ENCODE measurements at places on chromosomes 4 and X. TPM values are rescaled to one million over a fixed set of nuclear protein-coding genes. Genes with fewer than 3 reads are reported as not detected.

GRCh38 chrX:49978176-49978575 lies 55.8 kb downstream of the CLCN5 start:
- H3K36me3 ChIP-seq, result no peaks in the 10 kb centered on the region
- no peaks in the 10 kb centered on the region for H3K4me1 ChIP-seq
- no peak for DNase-seq
- H3K27me3 ChIP-seq, result no peaks in the 10 kb centered on the region
- H3K4me3 ChIP-seq, result no peak overlapping the region

DNA sequence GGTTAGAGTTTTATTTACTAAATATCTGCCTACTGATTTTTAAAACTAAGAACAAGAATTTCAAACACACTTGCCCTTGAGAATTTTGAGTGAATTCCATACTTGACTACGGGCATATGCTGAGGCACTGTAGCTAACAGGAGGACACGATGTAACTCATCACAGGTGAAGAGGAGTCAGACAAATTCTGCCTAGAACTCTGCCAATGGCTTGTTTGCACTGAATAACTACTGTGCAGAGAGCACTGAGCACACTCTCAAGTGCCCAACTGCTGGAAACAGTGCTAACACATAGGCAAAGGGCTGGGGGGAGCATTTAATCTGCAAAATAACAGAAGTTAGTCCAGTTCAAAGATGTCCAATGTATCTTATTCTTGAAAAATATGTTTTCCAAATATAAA lies 104.4 kb downstream of the WDFY3 start:
- no peaks in the 10 kb centered on the region for H3K4me1 ChIP-seq
- no peaks in the 10 kb centered on the region for H3K27me3 ChIP-seq
- no peak overlapping the region for H3K27ac ChIP-seq

DNA sequence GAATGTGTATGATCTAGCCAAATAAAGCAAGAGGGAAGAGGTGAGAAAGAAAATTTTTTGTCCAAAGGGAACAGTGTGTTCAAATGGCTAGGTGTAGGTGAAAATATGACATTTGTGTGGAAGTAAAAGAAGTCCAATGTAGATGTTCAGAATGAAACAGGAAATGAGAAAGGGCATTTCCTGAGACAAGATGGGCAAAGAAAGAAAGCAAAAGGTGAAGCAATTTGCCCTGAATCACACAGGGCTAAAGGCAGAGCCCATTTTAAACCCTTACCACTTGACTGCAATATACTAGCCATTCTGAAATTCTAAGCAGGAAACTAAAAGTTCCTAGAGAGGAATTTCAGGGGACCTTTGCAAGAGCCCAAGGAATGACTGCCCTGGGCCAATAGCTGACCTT lies 36.0 kb downstream of the CLOCK start:
- H3K27me3 ChIP-seq, result no peaks in the 10 kb centered on the region
- no peak for DNase-seq
- H3K36me3 ChIP-seq, result peaks cover 13% of the 10 kb centered on the region
- H3K4me1 ChIP-seq, result no peaks in the 10 kb centered on the region
- no peak overlapping the region for H3K27ac ChIP-seq
- no peak overlapping the region for H3K4me3 ChIP-seq

GRCh38 chr4:126458993-126459392 lies 1144.2 kb downstream of the FAT4 start:
- no peak overlapping the region for H3K27ac ChIP-seq
- no peak for DNase-seq
- H3K27me3 ChIP-seq, result no peaks in the 10 kb centered on the region
- H3K4me3 ChIP-seq, result no peak overlapping the region
- no peaks in the 10 kb centered on the region for H3K36me3 ChIP-seq

- H3K27ac ChIP-seq, result no peak overlapping the region
- no peaks in the 10 kb centered on the region for H3K4me1 ChIP-seq
- DNase-seq, result no peak
- H3K27me3 ChIP-seq, result no peaks in the 10 kb centered on the region
These were observed 115.8 kb downstream of the NAA11 start for GRCh38 chr4:79209822-79210635.

- peaks cover 7% of the 10 kb centered on the region for H3K4me1 ChIP-seq
- H3K27ac ChIP-seq, result no peak overlapping the region
- H3K27me3 ChIP-seq, result peaks cover 4% of the 10 kb centered on the region
- no peak overlapping the region for H3K4me3 ChIP-seq
- DNase-seq, result no peak
These were observed 106.9 kb downstream of the SORCS2 start for GRCh38 chr4:7299010-7299907.

- no peaks in the 10 kb centered on the region for H3K36me3 ChIP-seq
- no peaks in the 10 kb centered on the region for H3K27me3 ChIP-seq
- H3K4me1 ChIP-seq, result no peaks in the 10 kb centered on the region
These were observed 26.7 kb downstream of the PHKA1 start for GRCh38 chrX:72687396-72687795.

- DNase-seq, result no peak
- no peak overlapping the region for H3K4me3 ChIP-seq
- H3K4me1 ChIP-seq, result peaks cover 10% of the 10 kb centered on the region
- no peaks in the 10 kb centered on the region for H3K36me3 ChIP-seq
- H3K27ac ChIP-seq, result no peak overlapping the region
These were observed 150.2 kb upstream of the MAMLD1 start for GRCh38 chrX:150212672-150213480.

- H3K4me3 ChIP-seq, result peak overlapping the region; percentile 98
- no peaks in the 10 kb centered on the region for H3K27me3 ChIP-seq
- peak overlapping the region; percentile 92 for H3K27ac ChIP-seq
- no peak for DNase-seq
- H3K4me1 ChIP-seq, result peaks cover 36% of the 10 kb centered on the region
- H3K36me3 ChIP-seq, result peaks cover 3% of the 10 kb centered on the region
These were observed 1.1 kb upstream of the STX18 start for GRCh38 chr4:4542774-4543485.

- H3K36me3 ChIP-seq, result no peaks in the 10 kb centered on the region
- H3K4me3 ChIP-seq, result no peak overlapping the region
- H3K27me3 ChIP-seq, result no peaks in the 10 kb centered on the region
These were observed 76.4 kb upstream of the MYOZ2 start for GRCh38 chr4:119059221-119059620.

DNA sequence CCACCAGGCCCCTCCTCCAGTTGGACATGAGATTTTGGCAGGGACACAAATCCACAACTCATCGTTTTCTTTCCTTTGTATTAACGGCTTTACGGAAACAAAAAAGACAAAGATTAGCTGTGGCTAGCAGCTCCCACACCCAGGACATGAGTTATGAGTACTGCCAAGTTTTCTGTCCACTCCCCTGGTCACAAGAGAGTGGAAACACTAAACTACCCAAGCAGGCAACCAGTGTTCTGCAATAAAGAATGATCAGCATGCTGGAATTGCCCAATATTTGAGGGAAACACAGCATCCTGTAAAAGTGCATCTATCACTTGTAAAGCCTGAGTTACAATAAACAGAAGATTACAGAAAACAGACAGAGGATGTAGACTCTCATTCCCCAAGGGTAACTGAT lies 358.4 kb downstream of the NLGN4X start:
- H3K36me3 ChIP-seq, result no peaks in the 10 kb centered on the region
- H3K27ac ChIP-seq, result no peak overlapping the region
- no peak overlapping the region for H3K4me3 ChIP-seq
- DNase-seq, result no peak

GRCh38 chr4:17385403-17385802 lies 126.5 kb downstream of the QDPR start:
- H3K4me3 ChIP-seq, result no peak overlapping the region
- DNase-seq, result no peak
- H3K27me3 ChIP-seq, result no peaks in the 10 kb centered on the region
- peaks cover 6% of the 10 kb centered on the region for H3K4me1 ChIP-seq

- no peak for DNase-seq
- no peaks in the 10 kb centered on the region for H3K36me3 ChIP-seq
- H3K4me1 ChIP-seq, result no peaks in the 10 kb centered on the region
- no peak overlapping the region for H3K27ac ChIP-seq
These were observed 187.6 kb downstream of the GUCY2F start for GRCh38 chrX:109294097-109294814.

DNA sequence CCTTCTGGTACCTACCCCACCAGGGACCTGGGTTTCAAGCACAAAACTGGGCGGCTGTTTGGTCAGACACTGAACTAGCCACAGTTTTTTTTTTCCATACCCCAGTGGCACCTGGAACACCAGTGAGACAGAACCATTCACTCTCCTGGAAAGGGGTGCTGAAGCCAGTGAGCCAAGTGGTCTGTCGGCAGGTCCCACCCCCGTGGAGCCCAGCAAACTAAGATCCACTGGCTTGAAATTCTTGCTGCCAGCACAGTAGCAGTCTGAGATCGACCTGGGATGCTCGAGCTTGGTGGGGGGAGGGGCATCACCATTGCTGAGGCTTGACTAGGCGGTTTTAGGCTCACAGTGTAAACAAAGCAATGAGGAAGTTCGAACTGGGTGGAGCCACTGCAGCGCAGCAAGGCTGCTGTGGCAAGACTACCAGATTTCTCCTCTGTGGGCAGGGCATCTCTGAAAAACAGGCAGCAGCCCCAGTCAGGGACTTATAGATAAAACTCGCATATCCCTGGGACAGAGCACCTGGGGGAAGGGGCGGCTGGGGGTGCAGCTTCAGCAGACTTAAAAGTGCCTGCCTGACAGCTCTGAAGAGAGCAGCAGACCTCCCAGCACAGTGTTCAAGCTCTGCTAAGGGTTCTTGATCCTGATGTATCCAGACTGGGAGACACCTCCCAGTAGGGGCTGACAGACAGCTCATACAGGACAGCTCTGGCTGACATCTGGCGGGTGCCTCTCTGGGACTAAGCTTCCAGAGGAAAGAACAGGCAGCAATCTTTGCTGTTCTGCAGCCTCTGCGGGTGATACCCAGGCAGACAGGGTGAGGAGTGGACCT lies 223.0 kb downstream of the COX18 start:
- H3K27ac ChIP-seq, result no peak overlapping the region
- H3K4me1 ChIP-seq, result no peaks in the 10 kb centered on the region
- H3K4me3 ChIP-seq, result no peak overlapping the region
- DNase-seq, result no peak
- H3K36me3 ChIP-seq, result no peaks in the 10 kb centered on the region
- H3K27me3 ChIP-seq, result no peaks in the 10 kb centered on the region

DNA sequence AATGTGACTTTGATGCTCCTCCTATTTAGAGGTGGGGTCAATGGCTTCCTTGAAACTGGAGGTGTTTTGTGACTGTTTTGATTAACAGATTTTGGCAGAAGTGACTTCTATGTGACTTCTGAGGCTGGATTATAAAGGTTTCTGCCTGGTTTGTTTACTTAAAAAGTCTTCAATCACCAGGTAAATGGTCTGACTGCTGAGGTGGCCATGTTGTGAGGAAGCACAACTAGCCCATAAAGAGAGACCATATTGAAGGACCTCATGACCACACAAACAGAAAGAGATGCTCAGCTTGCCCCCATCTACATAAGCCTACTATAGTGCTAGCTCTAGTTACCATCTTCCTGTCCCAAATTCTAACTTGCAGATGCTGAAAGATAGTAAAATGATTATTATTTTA lies 14.3 kb upstream of the LSM6 start:
- no peak overlapping the region for H3K27ac ChIP-seq
- H3K27me3 ChIP-seq, result no peaks in the 10 kb centered on the region
- H3K36me3 ChIP-seq, result no peaks in the 10 kb centered on the region
- H3K4me1 ChIP-seq, result no peaks in the 10 kb centered on the region
- H3K4me3 ChIP-seq, result no peak overlapping the region
- no peak for DNase-seq

DNA sequence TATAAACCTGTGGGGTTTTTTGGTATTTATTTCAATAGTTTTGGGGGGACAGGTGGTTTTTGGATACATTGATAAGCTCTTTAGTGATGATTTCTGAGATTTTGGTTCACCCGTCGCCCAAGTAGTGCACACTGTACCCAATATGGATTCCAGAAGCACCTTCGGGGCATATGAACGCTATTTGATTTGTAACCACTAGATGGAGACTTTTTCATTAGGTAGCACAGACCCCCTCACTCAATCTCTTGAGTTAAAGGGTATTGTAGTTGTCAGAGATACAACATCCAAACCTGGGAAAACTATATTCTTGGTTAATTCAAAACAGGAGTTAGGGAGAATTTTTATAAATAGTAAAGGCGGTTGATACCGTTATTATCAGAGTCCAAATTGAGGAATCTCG lies 79.8 kb downstream of the SPANXN3 start:
- H3K4me1 ChIP-seq, result no peaks in the 10 kb centered on the region
- DNase-seq, result no peak
- no peak overlapping the region for H3K27ac ChIP-seq
- no peak overlapping the region for H3K4me3 ChIP-seq
- H3K27me3 ChIP-seq, result no peaks in the 10 kb centered on the region

GRCh38 chr4:26183017-26183416 lies 137.8 kb upstream of the RBPJ start:
- H3K4me3 ChIP-seq, result no peak overlapping the region
- H3K36me3 ChIP-seq, result no peaks in the 10 kb centered on the region
- no peaks in the 10 kb centered on the region for H3K4me1 ChIP-seq
- no peak for DNase-seq
- no peak overlapping the region for H3K27ac ChIP-seq

GPC3 gene
- 50.2 TPM for total RNA-seq

CT45A10 gene
- not detected for total RNA-seq

PCDH7 gene
- total RNA-seq, result 4.7 TPM

CHST7 gene
- total RNA-seq, result 7.4 TPM

RBM46 gene
- not detected for total RNA-seq

MCF2 gene
- total RNA-seq, result not detected

All from lower lobe of right lung (tissue), 2 donors.